ENCODE measurements at places on chromosomes 12 and 14.

DNA sequence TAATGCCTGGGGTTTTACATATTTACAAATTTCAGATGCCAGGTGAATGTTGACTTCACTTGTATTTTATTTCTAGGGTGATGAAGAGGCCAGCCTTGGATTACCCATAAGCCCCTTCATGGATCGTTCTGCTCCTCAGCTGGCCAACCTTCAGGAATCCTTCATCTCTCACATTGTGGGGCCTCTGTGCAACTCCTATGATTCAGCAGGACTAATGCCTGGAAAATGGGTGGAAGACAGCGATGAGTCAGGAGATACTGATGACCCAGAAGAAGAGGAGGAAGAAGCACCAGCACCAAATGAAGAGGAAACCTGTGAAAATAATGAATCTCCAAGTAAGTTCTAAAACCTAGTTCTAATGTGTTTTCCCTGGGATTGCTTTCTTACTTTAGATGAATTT is 41.3 kb upstream of the SLCO1C1 start:
- H3K36me3 ChIP-seq: no peaks in the 10 kb centered on the region
- H3K4me1 ChIP-seq: no peaks in the 10 kb centered on the region
- H3K27me3 ChIP-seq: no peaks in the 10 kb centered on the region

GRCh38 chr12:11891346-11891745 is 179.4 kb upstream of the BCL2L14 start:
- H3K27me3 ChIP-seq: no peaks in the 10 kb centered on the region
- DNase-seq: no peak
- H3K36me3 ChIP-seq: no peaks in the 10 kb centered on the region
- H3K27ac ChIP-seq: no peak overlapping the region
- H3K4me1 ChIP-seq: peaks cover 2% of the 10 kb centered on the region

- no peaks in the 10 kb centered on the region for H3K36me3 ChIP-seq
- no peak overlapping the region for H3K27ac ChIP-seq
- H3K4me3 ChIP-seq: no peak overlapping the region
- DNase-seq: no peak
- H3K27me3 ChIP-seq: no peaks in the 10 kb centered on the region
- H3K4me1 ChIP-seq: no peaks in the 10 kb centered on the region
Observed at GRCh38 chr14:70086685-70087379, 101.9 kb downstream of the SLC8A3 start.

DNA sequence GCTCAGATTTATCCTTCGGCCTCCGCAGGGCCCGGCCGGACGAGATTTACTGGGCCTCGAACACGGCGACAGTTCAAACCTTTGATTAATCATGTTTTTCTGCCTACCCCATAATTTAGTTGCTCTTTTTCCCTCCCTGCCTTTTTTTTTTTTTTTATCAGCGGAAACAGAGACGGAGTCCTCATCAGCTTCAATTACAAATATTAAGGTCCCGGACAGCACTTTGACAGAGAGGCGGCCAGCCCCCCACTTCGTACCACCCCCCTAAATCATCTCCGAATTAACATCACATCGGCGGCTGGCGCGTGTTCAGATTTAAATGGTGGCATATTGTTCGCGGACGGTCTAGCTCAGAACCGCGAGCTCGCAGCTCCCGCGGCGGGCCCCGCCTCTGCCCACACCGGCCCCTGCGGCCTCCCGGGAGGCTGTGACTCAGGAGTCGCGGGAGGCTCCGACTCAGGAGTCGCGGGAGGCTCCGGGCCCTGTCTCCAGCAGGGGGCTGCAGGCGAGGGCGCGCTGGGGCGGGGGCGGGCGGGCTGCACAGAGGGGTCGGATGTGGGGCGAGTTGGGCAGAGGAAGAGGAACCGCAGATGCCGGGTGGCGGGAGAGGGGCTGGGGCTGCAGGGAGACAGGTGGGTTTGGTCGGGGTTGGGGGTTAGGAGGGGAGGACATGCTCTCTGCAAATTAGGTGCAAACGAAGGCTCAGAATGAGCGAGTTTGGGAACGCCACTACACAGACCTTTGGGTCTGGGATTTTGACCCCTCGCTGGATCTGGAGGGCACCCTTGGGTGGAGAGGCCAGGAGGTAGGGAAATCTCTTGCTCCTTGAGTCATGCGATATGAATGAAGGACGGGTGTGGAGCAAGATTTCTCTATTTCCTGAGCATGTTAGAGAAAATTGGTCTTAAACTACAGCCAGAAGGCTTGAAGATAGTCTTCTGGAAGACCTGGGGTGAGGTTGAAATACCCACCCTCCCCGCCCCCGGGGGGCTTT is 19.6 kb upstream of the ATP5MC2 start:
- no peaks in the 10 kb centered on the region for H3K36me3 ChIP-seq
- DNase-seq: peak; percentile 43
- no peaks in the 10 kb centered on the region for H3K27me3 ChIP-seq
- no peaks in the 10 kb centered on the region for H3K4me1 ChIP-seq

Data from ovary (tissue), 10 donors.